ENCODE measurements at places on chromosomes 2 and 18. TPM values are rescaled to one million over a fixed set of nuclear protein-coding genes. Genes with fewer than 3 reads are reported as not detected.

GRCh38 chr2:113776949-113777348, 20.5 kb upstream of the SLC35F5 start:
- H3K4me1 ChIP-seq, result no peaks in the 10 kb centered on the region
- H3K27me3 ChIP-seq, result no peaks in the 10 kb centered on the region
- H3K4me3 ChIP-seq, result no peak overlapping the region
- H3K36me3 ChIP-seq, result no peaks in the 10 kb centered on the region
- DNase-seq, result no peak

- no peak overlapping the region for H3K27ac ChIP-seq
- H3K4me3 ChIP-seq, result no peak overlapping the region
- H3K4me1 ChIP-seq, result no peaks in the 10 kb centered on the region
- no peaks in the 10 kb centered on the region for H3K36me3 ChIP-seq
- DNase-seq, result no peak
Observed at GRCh38 chr18:50072146-50072545, 122.8 kb downstream of the MYO5B start.

- DNase-seq, result peak; percentile 24
- peak overlapping the region; percentile 62 for H3K27ac ChIP-seq
- H3K4me1 ChIP-seq, result no peaks in the 10 kb centered on the region
- H3K36me3 ChIP-seq, result no peaks in the 10 kb centered on the region
- H3K4me3 ChIP-seq, result no peak overlapping the region
- H3K27me3 ChIP-seq, result no peaks in the 10 kb centered on the region
Observed at GRCh38 chr18:46412916-46413315, 244.1 kb downstream of the LOXHD1 start.

GRCh38 chr2:120831086-120831485, 95.4 kb downstream of the GLI2 start:
- no peak for DNase-seq
- no peaks in the 10 kb centered on the region for H3K36me3 ChIP-seq
- no peak overlapping the region for H3K4me3 ChIP-seq
- H3K4me1 ChIP-seq, result no peaks in the 10 kb centered on the region
- no peaks in the 10 kb centered on the region for H3K27me3 ChIP-seq

The ABCB11 gene
- under 0.01 TPM for total RNA-seq

Measured in breast epithelium (tissue), 4 donors.